ENCODE measurements at places on chromosomes 7 and 10. TPM values are rescaled to one million over a fixed set of nuclear protein-coding genes. Genes with fewer than 3 reads are reported as not detected.

UCMA gene
- not detected for total RNA-seq

AOAH gene
- total RNA-seq = 0.22 TPM

AKR1C1 gene
- 0.79 TPM for total RNA-seq

YWHAG gene
- 70.7 TPM for total RNA-seq

ARL5B gene
- 21.2 TPM for total RNA-seq

RHOBTB1 gene
- total RNA-seq = 58.9 TPM

PTPN20 gene
- 10.6 TPM for total RNA-seq

PCDH15 gene
- not detected for total RNA-seq
